ENCODE measurements at places on chromosomes 5 and 9.
A peak's percentile ranks its signal among the peaks of the same experiment; 100 is the strongest.

GRCh38 chr9:116975126-116975525, 288.0 kb downstream of the TRIM32 start:
- no peak for DNase-seq

DNA sequence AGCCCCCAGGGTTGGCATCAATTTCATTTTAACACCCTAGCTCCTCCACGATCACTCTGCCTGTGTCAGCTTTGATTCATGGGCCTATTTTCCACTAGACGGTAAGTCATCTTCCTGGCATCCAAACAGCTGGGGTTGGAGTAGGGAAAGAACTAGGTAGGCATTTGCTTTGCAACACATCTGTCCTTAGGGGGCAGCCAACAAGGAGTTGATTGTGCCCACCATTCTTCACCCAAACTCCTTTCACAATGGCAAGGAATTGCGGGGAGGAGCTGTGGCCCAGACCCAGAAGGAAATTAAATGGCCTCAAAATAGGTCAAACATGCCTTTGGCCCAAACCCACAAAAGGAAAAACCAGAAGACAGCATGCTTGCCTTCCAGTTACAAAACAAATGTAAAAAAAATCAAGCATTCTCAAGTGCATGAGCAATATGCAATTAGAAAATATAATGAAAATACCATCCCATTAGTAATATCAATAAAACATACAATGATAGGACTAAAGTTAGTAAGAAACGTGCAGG, 71.8 kb downstream of the NRG2 start:
- no peak for DNase-seq

GRCh38 chr9:1550636-1551035, 464.5 kb upstream of the SMARCA2 start:
- DNase-seq, result no peak

DNA sequence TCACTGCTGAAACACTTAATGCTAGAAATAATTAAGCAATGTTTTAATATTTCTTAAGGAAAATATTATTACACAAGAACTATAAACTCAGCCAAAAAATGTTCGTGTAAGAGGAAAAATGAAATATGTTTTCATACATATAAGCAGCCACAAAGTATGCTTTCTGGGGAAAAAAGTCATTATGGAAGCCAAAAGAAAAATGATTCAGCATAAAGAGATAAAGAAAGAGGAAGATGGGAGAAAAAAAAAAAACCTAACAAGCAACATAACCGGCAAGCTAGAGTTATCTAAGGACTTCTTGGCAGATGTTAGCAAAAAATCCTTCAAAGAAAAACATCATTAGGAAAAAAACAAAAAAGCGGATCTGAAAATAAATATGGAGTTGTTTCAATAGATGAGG, 179.1 kb downstream of the MUSK start:
- DNase-seq, result no peak

DNA sequence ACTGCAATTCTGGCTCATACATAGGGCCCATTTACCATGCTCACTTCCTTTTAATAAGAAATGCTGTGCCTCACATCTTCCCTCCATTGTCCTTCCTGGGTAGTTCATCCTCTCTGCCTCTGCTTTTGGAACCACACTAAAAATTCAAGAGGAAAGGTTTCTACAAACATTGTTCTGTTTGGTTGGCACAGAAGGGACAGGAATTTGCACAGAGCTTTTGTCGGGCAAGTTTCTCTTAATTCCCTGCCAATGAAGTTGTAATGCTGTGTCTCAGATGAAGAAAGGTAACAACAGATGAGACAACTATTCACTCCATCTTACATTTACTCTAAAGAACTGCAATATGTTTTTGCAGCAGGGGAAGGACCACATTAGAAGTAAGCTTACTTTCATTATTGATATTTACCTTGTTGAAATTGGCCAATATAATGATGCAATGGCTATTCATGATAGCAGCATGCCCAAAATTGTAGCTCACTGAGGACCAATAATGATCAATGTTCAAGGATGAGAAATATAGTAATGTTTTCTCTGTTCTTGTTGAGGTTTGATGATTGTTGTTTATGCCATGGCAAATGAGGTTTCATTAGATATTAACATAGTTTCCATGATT, 82.5 kb upstream of the HMHB1 start:
- no peak for DNase-seq

GRCh38 chr5:36724467-36725332, 118.3 kb downstream of the SLC1A3 start:
- DNase-seq, result peak; percentile 19

GRCh38 chr9:92640398-92641091, 29.4 kb downstream of the IPPK start:
- DNase-seq, result peak; percentile 38

GRCh38 chr9:124598048-124598447, 90.8 kb upstream of the NR5A1 start:
- no peak for DNase-seq

GRCh38 chr5:16853518-16853917, 82.6 kb downstream of the MYO10 start:
- DNase-seq, result no peak

DNA sequence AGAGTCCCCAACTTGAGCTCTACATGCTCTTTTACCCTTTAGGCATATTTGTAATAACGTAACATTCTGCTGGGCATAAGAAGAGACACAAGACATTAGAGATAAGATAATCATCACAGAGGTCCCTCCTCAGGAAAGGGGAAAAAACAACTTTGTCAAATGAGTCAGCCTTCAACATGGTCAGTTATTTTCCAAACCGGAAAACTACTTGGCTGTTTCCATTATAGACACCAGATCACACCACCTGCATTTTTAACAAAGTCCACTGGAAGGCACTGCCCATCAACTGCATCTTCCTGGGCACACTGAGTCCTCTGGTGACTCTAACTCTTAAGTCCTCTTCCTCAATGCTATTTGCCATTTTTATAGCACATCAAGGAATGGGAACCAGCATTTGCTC, 221.8 kb downstream of the FAM114A2 start:
- no peak for DNase-seq

Data from ascending aorta (tissue), 2 donors.